ENCODE measurements at places on chromosomes 2 and 18.

DNA sequence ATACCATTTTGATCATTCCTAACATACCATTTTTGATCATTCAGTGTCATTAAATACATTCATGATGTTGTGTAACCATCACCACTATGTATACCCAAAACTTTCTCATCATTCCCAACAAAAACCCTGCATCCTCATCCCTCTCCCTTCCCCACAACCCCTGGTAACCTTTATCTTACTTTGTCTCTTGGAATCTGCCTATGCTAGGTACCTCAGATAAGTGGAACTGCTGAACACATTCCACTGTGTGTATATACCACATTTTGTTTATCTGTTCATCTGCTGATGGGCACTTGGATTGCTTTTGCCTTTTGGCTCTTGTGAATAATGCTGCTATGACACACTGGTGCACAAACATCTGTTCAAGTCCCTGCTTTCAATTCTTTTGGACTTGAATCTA, 83.8 kb upstream of the TFCP2L1 start:
- no peak for DNase-seq

- no peak for DNase-seq
Observed at GRCh38 chr2:230343747-230344146, 16.8 kb downstream of the SP140L start.

- DNase-seq = no peak
Observed at GRCh38 chr2:60657673-60658072, 98.4 kb upstream of the PAPOLG start.

GRCh38 chr18:49014605-49015267, 64.0 kb upstream of the SMAD7 start:
- DNase-seq = no peak

DNA sequence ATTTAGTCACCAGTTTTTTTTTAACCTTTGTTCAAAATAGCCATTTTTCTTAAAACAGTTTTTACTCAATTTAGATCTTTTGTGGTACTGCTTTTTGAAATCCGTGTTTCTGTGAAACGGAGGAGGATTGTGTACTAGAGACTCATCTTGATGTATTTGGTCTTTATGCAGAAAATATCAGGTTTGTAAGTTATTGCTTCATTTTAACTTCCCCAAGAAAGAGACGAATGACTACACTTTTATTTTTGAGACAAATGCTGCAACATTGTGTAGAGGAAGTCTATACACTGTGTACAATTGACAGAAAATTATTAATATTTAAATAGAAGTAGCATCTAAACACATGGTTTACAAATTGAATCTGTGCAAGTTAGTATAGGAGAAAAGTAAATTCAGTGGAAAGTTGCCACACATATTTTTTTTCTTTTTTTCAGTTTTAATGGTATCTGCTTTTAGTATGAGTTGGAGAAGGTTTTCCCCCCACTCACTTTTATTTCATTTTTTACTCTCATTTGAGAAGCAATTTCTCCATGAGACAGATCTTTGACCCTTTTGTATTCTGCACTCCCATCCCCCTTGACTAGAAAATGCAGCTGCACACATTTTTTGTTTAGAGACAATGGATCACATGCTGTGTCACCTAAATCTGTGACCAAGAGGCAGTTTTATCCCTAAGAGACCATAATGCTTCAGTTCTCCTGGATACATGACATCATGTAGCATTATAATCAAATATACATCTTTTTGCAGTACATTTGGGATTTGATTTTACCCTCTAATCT, 200.8 kb upstream of the STON1 start:
- DNase-seq = no peak

GRCh38 chr2:27369471-27370025, 590 bp downstream of the EIF2B4 start:
- DNase-seq = no peak

DNA sequence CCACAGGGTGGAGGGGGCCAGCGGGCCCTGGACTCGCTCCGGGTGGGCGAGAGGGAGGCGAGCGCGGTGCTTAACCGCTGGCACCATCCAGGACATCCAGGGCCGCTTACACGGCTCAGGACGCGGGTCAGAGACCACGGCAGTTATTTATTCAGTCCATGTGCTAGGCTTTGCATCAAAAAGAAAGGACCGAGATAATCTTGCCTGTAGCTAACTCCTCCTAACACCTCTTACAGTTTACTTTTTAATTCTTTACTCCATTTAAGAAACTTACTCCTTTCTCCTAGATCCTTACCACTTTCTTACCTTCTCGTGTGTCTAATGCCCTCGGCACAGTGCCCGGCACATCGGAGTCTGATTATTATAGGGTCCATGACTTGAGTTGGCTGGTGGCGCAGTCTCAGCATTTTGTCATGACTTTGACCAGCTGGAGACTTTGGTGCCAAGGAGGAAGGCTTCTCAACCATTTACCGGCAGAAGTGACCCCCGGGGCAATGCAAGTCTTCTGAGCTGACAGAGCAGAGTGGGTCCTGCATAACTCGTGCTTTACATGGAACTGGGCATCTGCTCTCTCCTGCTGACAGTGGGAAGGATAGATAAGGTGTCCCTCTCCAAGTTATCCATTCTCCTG, 503 bp downstream of the ANXA4 start:
- no peak for DNase-seq

DNA sequence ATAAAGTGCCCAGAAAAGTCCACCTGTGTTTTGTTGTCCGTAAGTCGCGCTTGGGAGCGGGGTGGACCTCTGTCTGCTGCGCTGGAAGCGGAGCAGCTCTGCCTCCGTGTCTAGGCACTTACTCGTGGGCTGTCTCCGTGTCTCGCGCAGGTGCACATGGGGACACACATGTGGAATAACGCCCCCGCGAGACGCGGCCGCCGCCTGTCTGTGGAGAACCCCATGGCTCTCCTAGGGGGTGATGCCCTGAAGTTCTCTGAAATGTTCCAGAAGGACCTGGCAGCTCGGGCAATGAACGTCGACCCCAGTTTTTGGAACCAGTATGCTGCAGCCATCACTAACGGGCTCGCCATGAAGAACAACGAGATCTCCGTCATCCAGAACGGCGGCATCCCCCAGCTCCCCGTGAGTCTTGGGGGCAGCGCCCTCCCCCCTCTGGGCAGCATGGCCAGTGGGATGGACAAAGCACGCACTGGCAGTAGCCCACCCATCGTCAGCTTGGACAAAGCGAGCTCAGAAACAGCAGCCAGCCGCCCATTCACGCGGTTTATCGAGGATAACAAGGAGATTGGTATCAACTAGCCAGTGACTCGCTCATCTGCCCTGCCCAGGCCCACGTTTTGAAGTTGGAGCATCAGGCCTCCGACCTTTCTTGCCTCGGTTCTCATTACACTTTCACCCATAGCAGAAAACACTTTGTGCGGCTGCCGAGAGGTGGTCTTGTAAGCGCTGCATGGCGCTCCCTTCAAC, 17.3 kb downstream of the SALL3 start:
- DNase-seq = no peak

GRCh38 chr2:97969081-97970067, 26.4 kb downstream of the TMEM131 start:
- no peak for DNase-seq

DNA sequence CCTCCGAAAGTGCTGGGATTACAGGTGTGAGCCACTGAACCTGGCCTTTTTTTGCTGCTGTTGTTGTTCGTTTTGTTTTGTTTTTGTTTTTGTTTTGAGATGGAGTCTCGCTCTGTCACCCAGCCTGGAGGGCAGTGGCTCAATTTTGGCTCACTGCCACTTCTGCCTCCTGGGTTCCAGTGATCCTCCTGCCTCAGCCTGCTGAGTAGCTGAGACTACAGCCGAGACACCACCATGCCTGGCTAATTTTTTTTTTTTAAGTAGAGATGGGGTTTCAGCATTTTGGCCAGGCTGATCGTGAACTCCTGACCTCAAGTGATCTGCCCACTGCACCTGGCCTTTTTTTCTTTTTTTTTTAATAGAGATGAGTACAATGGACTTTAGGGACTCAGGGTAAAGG, 22.0 kb downstream of the TMEM127 start:
- no peak for DNase-seq

GRCh38 chr18:24949908-24950307, 402.1 kb downstream of the ZNF521 start:
- DNase-seq = no peak

- DNase-seq = no peak
Observed at GRCh38 chr2:171310889-171311288, 122.9 kb downstream of the METTL8 start.

- no peak for DNase-seq
Observed at GRCh38 chr2:148124271-148124670, 103.4 kb downstream of the MBD5 start.

DNA sequence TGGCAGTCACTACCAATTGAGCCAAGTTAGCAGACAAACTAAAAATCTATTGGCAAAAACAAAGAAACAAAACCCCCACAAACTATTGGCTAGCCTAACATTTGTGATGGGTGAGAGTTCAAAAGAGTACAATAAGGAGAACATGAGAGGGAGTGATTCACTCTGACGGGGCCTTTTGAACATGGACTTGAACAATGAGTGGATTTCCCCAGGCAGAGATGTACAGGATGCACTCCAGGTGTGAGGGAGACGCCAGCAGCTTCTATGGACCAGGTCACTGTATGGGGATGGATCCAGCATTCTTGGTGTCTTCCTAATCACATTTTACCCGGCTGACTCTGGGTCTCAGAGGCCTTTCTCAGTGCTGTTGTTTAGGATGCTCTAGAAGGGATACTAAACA, 167.5 kb upstream of the SMAD2 start:
- DNase-seq = no peak

GRCh38 chr2:240788482-240788881, 31.5 kb downstream of the KIF1A start:
- DNase-seq = no peak

DNA sequence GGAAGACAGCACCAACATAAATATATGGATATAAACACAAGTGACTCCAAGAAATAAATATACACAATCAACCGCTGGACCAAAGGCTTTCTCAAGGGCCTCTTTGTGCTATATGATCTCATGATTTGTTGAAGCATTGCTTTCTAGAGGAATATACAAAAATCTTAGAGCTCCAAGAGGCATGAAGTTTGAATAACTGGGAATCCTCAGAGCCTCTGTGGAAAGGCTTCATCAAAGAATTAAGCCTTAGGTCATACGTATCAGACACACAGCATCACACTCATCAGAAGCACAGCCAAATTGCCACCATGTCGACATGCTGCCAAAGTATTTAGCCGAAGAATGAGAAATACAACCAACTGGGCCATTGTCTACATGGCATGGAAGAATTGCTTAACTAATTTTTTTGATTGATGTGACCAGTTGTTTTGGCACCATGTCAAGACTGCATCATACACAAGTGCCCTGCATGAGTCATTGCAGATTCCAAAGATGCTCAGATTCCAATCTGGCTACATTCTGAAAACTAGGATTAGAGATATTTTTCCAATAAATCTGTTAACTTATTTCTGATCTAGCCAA, 860.6 kb upstream of the ZEB2 start:
- no peak for DNase-seq

DNA sequence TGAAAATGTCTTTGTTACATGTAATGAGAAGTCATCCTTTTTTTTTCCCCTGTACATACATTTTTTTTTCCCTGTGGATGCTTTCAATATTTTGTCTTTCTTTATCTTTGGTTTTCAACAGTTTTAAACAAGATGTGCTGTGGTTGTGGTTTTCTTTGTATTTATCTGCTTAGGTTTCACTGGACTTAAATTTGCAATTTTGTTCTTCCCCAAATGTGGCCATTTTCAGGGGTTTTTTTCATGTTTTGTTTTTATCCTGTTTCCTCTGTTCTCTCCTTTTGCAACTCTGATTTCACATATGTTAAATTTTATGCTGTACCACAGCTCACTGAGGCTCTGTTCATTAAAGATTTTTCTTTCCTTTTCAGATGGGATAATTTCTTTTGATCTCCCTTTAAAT, 41.7 kb downstream of the GALNT1 start:
- DNase-seq = no peak

GRCh38 chr2:36478332-36478738, 119.6 kb downstream of the FEZ2 start:
- no peak for DNase-seq

GRCh38 chr2:238635647-238636051, 208.9 kb downstream of the ASB1 start:
- no peak for DNase-seq

GRCh38 chr2:166337932-166338331, 37.8 kb downstream of the SCN9A start:
- DNase-seq = no peak

GRCh38 chr2:36403675-36404230, 48.2 kb downstream of the CRIM1 start:
- DNase-seq = no peak

- DNase-seq = no peak
Observed at GRCh38 chr2:229202646-229203045, 68.4 kb downstream of the PID1 start.

GRCh38 chr18:74146756-74147155, 878 bp downstream of the FBXO15 start:
- DNase-seq = no peak

GRCh38 chr2:109318150-109318948, 189.3 kb downstream of the SH3RF3 start:
- no peak for DNase-seq

- DNase-seq = no peak
Observed at GRCh38 chr2:44560352-44560751, 198.6 kb downstream of the CAMKMT start.

GRCh38 chr2:129887688-129888266, 91.7 kb upstream of the RAB6C start:
- DNase-seq = no peak

DNA sequence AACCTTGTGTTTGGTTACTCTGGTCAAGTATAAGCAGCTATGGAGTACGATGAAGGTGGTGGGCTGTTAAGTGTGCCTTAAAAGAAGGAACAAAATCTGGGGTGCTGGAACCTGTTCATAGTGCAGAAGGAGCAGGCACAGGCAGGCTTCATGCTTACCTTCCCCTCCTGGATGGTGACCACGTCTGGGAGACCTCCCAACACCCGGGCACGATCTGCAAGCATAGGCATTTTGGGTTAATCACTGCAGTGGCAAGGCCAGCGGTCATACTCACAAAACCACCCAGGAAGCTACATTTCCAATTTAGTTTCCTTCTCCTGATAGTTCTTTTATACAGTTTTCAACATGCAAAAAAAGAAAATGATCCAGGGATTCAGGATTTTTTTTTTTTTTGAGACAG, 58.7 kb upstream of the LPIN2 start:
- no peak for DNase-seq

DNA sequence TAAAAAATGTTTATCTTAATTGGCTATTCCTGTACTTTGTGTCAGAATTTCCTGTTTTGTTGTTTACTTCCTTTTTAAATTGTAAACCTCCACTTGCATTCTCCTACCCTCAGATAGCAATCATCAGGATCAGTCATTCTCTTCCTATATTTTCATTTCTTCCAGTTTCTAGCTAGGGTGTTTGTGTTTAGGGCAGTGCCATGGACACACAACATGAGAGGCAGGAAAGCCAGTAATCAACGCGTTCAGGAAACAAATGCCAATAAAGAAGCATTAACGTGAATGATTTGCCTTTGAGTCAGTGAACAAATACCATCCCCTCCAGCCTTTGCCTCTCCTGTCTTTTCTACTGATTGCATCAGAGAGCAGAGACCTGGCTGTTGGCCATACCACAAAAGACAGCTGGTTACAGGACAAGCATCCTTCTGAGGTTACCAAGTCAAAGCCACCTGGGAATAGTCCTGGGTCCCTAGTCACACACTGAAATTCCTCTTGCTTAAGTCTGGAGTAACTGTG, 56.7 kb upstream of the FHL2 start:
- no peak for DNase-seq

All from T-helper 22 cell (primary cell).